Suprapubic skin (tissue), 4 donors: ENCODE measurements at places on chromosomes 7 and 10.

DNA sequence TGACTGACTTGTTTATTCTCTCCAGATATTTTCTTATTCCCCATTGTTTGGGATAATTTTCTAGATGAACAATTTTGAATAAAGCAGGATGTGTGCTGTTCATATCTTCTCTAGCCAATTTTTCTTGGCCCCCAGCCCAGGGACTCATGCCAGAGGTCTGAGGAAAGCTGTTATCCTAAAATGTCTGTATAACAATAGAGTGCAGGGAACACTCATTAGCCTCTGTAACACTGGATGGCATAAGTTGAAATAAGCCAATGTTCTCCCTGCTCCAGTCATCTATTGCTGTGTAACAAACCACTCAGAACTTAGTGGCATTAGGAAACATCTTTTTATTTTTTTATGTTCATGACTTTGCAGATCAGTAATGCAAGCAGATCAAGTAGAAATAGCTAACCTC is 121.7 kb upstream of the TRIM24 start:
- H3K4me3 ChIP-seq: no peak overlapping the region
- H3K4me1 ChIP-seq: no peaks in the 10 kb centered on the region
- no peaks in the 10 kb centered on the region for H3K27me3 ChIP-seq

DNA sequence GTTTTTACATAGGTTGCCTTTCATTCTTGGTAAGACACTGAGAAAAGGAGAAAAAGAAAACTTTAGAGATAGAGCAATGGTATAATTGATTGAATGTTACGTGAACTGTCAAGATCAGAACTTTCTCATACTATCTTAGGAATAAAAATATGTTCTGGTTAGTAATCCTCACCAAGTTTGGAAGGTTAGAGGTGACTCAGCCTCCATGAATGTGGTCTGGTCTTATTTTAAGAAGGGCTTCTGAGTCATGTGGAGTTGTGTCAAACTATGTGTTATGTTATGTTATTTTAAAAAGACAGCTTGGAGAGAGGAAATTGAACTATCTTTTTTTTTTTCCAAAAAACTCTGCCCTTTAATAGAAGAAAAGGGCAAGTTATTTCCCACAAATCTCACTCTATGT is 458.6 kb upstream of the KLF6 start:
- H3K27me3 ChIP-seq: no peaks in the 10 kb centered on the region
- H3K27ac ChIP-seq: peak overlapping the region; percentile 89
- DNase-seq: no peak
- peaks cover 37% of the 10 kb centered on the region for H3K4me1 ChIP-seq
- peak overlapping the region; percentile 30 for H3K4me3 ChIP-seq
- H3K36me3 ChIP-seq: no peaks in the 10 kb centered on the region

DNA sequence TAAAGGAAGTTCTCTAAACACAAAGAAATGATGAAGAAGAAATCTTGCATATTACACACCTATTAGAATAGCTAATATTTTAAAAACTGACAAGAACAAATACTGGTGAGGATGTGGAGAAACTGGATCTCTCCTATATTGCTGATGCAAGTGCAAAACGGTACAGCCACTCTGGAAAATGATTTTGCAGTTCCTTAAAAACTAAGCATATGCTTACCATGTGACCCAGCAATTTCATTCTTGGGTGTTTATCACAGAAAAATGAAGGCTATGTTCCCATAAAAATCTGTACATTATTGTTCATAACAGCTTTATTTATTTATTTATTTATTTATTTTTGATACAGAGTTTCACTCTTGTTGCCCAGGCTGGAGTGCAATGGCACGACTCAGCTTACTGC is 14.9 kb upstream of the PLEKHA1 start:
- H3K4me3 ChIP-seq: no peak overlapping the region
- DNase-seq: no peak
- H3K36me3 ChIP-seq: no peaks in the 10 kb centered on the region

DNA sequence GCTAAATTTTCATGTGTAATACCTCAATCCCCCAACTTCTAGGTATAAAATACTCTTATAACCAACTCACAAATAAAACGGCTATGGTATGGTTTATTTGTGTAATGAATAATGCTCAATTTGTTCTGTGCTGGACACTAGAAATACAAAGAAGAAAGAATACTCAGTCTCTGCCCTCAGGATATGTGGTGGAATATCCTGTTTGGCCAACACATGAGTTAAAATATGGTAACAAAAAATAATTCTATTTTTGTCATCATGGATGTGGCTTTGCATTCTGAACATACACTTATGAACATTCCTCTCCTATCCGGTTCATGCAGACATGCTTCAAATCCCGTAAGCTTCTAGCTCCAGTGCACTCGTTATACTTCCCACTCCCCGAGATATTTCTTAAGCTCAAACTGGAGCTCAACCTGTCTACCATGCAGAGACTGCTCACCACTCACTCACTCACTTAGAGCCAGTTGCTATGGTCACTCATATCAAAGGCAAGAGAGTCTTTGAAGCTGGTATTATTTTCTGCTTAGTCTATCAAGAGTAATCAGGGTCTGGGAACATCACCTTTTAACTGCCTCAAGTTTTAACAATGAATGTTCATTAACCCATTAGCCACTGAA is 53.8 kb upstream of the SLC16A12 start:
- no peak overlapping the region for H3K27ac ChIP-seq
- H3K36me3 ChIP-seq: peaks cover 13% of the 10 kb centered on the region
- DNase-seq: no peak
- H3K27me3 ChIP-seq: no peaks in the 10 kb centered on the region

DNA sequence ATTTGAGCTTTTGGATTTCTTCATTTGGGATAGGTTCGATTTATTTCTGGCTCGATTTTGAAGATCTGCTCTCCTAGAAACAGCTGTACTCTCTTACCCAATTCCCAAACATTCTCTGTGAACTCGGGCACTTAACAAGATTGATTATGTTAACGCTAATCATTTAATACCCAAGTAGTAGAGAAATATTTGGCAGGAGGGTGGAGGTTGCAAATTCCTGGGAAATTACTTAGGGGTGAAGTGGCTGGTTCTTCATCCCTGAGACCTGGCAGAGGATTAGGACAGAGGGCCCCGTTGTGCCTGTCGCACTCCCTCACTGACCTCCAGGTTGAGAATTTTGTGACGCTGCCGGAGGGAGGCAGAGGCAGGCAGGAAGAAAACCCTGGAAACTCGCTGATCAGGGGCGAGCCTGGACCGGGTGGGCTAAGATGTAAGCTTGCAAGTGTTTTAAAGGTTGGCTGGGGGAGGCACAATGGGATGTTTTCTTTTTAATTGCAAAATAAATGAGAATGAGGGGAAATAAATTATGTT is 182.6 kb downstream of the TCF7L2 start:
- no peaks in the 10 kb centered on the region for H3K36me3 ChIP-seq
- H3K4me3 ChIP-seq: peak overlapping the region; percentile 44
- H3K4me1 ChIP-seq: peaks cover 6% of the 10 kb centered on the region
- peak overlapping the region; percentile 57 for H3K27ac ChIP-seq

- no peak overlapping the region for H3K27ac ChIP-seq
- no peak for DNase-seq
- H3K27me3 ChIP-seq: no peaks in the 10 kb centered on the region
- H3K36me3 ChIP-seq: no peaks in the 10 kb centered on the region
- H3K4me1 ChIP-seq: peaks cover 10% of the 10 kb centered on the region
Measured at GRCh38 chr10:76869931-76870330, 767.7 kb downstream of the KCNMA1 start.

DNA sequence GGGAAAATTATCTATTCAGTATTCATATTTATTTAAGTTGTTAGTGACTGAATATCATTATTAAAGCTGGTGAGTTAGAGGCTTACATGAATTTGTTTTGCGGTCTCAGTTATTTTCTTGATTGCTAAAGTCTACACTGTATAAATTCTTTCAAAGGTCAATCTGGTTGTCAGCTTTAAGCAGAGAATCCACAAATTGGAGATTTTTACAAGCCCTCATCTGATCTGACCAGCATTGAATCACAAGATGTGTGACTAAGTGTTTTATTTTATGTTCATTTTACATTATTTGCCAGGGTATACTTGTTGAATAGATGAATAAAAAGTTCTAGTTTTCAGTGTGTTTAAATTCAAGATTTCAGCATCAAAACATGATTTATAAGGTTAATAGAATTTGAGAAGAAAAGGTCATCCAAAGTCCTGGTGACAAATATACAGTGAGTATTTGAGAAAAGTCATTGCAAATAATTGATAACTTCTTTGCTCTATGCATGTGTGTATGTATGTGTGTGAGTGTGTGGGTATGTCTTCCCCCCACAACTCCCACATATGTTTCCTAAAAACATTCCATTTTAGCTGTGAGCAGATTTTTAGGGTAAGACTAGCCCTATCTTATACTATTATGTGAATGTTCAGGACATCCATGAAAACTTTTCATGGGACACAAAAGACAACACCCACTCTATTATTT is 4.4 kb downstream of the SEMA3A start:
- no peak for DNase-seq
- no peak overlapping the region for H3K27ac ChIP-seq
- no peak overlapping the region for H3K4me3 ChIP-seq
- H3K4me1 ChIP-seq: peaks cover 5% of the 10 kb centered on the region
- H3K36me3 ChIP-seq: no peaks in the 10 kb centered on the region
- H3K27me3 ChIP-seq: no peaks in the 10 kb centered on the region
